ENCODE measurements at places on chromosomes 3 and 15.

- DNase-seq: no peak
Observed at GRCh38 chr15:90647326-90647725, 69.8 kb upstream of the BLM start.

DNA sequence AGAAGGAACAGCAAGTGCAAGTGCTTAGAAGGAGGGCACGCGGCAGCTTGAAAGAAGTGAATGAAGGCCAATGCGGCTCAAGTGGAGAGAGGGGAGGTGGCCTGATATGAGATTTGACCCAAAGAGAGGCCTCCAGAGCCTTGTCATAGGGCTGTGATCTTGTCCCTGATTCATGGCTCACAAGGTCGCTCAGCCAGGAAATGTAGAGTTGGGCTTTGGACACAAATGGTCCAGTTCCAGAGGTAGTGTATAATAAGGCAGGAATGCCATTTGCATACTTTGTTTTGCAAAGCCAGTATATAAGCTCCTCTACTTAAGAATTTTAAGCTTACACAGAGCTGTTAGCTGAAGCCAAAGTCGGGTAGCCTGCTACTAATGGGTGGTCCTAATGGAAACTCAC is 33.7 kb downstream of the HGD start:
- peak; percentile 22 for DNase-seq

GRCh38 chr15:29400701-29401100 is 131.1 kb upstream of the NSMCE3 start:
- DNase-seq: no peak

- DNase-seq: no peak
Observed at GRCh38 chr3:34780973-34781372, 858.4 kb upstream of the ARPP21 start.

DNA sequence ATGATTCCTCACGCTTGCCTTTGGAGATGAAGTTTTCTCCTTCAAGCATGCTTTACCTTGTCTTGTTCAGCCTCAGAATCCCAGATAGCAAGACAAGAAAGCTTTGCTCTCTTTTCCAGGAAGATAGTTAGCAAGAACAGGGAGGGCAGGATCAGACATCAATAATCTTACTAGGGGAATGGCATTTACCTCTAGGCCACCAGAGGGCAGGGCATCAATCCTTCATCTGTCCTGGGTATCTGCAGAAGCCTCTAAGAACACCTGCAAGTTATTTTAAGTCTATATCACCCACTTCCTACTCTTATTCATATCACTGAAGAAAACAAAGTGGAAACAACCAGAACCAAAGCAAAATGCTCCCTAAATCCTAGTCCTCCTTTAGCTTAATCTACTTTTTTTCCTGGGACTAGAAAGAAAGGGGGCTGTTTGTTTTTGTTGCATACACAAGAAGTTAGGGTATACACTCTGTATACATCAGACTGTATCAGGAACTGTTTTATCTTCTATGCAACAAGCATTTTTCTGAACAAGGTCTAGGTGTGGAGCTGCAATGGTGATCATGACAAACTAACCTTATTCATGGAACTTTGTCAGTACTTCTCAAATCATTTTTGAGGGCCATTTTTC is 862.5 kb downstream of the CADM2 start:
- no peak for DNase-seq

GRCh38 chr3:23830869-23831484 is 25.2 kb downstream of the UBE2E1 start:
- DNase-seq: no peak

DNA sequence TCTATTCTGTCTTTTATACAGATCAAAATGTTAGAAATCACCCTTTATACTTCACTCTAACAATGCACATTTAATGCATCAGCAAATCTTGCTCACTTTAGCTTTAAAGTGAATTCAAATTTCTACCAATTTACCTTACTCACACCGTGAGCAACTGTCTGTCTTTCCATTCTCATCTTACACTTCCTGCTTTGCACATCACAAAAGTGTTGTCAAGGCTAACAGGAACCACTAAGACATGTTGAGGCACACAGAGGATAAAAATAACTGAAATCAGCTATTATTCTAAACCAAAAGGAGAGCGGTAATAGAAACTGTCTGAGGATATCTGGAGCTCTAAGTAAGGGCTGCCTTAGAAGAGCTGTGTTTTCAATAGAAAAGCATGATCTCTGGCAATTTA is 519.9 kb downstream of the ZBBX start:
- no peak for DNase-seq
